GM23248 (cell line): ENCODE measurements at places on chromosomes 12 and 14. TPM values are rescaled to one million over a fixed set of nuclear protein-coding genes. Genes with fewer than 3 reads are reported as not detected.
A peak's percentile ranks its signal among the peaks of the same experiment; 100 is the strongest.

Gene KLRK1
- not detected in 2 replicates for polyA plus RNA-seq

- no peak for DNase-seq
These were observed 26.1 kb upstream of the ACTR6 start for GRCh38 chr12:100174495-100174894.

Gene DIABLO
- polyA plus RNA-seq: 66.0 and 67.6 TPM in 2 replicates

DNA sequence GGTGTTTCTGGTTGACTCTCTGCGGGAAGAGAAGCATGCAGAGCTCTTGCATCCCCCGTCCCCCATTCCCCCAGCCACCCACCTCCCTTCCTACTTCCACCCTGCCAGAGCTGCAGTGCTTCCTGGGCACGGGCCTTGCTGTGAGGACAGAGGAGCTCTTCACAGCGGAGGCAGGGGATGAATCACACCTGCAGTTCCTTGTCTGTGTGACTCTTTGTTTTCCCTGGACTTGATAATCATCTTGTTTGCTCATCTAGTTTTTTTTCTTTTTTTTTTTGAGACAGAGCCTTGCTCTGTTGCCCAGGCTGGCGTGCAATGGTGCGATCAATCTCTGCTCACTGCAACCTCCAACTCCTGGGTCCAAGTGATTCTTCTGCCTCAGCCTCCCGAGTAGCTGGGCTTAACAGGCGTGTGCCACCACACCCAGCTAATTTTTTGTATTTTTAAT is 27.8 kb downstream of the ANKRD9 start:
- peak; percentile 77 for DNase-seq

Gene VRTN
- not detected in 2 replicates for polyA plus RNA-seq

- no peak for DNase-seq
These were observed 35.9 kb downstream of the SLC4A8 start for GRCh38 chr12:51460519-51460918.

Gene SIX6
- not detected in 2 replicates for polyA plus RNA-seq

Gene NPC2
- 95.2 and 103 TPM in 2 replicates for polyA plus RNA-seq

DNA sequence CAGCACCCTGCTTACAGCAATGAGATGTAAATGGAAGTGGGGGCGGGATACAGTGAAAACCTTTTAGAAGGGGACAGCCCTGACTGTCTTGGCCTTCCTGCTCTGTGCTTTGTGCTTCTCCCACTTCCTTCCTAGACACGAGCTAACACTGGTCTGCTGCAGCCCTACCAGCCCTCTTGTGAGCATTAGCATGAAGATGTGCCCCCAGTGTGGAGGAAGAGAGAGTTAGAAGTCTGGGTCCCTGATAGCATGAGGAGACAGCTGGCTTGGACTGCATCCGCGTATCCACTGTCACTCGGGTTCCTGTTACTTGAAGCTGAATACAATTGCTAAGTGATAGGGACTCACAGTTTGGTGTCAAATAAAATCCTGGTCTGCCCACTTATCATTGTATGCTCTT is 248.1 kb upstream of the SOX5 start:
- DNase-seq: no peak

DNA sequence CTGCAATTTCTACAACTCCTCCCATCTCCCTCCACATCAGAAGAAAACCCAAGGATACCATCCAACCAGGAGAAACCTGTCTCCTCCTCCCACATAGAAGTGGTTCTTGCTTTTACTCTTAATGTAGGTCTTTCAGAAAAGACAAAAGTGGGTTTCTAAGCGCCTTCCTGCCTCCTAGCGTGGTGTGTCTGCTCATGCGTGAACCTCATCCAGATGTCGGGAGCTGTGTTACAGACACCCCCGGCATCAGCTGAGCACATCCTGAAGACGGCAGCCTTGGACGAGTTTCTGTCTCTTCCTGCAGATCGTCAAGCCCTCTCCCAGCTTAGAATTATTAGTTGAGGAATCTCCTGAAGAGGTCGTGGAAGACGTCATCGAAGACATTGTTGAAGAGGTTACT is 9.5 kb downstream of the LRRC43 start:
- no peak for DNase-seq

DNA sequence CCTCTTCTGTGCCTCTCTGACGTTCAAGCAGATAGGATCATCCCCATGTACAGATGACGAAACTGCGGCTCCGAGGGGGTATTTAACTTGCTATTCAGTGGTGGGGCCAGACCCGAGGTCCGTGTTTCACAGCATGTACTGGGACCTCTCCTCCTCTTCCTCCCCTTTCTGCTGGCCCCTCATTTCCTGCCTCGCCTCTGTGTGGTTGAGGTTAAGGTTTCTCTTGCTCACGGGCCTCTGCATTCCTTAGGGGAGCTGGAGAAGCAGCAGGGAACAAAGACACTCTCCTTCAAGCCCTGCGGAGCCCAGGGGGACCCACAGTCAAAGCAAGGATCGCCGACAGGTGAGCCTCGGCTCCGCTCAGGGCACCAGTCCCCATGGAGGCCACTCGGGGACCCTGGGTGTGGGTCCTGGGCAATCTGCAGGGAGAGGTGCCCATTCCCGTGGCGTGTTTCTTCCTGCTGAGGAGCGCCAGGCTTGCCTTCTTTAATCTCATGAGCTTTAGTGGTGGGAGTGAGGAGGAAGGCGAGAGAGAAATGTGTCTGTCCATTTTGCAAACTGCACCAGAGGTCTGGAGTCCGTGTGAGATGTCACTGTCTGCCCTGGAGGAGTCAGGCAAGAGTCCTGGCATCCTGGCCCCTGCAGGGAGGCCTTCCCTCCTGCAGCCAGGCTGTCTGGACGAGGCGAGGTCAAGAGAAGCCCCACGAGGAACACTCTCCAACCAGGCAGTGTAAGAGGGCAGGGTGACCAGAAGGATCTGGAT is 45.0 kb downstream of the SLC6A12 start:
- DNase-seq: peak; percentile 14

GRCh38 chr12:107660235-107660634 is 25.4 kb upstream of the PWP1 start:
- no peak for DNase-seq

DNA sequence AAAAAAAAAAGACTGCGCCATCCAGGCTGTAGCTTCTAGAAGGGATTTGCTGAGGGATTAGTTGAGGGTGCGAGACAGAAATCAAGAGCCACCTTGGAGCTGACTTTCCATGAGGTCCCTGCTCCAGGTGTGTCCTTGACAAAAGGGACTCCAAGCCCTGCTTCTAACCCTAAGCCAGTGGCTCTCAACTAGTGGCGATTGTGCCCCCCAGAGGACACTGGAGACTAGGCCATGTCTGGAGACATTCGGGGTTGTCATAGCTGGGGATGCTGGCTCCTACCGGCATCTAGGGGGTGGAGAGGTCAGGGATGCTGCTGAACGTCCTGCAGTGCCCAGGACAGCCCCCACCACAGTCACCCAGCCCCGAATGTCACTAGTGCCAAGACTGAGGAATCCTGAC is 40.6 kb downstream of the SPRING1 start:
- peak; percentile 23 for DNase-seq

DNA sequence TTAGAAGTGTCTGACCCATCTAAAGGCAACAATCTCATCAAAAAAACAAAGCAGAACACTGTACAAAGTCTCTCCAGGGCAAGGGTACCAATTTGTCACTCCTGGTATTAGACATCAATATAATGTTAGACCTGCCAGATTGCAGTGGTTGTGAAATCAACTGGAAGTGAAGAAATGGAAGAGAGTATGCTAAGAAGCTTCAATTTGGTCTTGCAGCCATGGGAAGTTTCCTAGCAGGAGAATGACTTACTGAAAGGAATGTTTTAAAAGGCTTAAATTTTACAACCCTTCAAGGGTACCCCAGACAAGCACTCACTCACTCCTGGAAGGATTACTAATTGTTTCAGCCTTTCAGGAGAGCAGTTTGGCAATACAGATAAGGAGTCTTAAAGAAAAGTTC is 18.9 kb downstream of the LLPH start:
- peak; percentile 28 for DNase-seq

DNA sequence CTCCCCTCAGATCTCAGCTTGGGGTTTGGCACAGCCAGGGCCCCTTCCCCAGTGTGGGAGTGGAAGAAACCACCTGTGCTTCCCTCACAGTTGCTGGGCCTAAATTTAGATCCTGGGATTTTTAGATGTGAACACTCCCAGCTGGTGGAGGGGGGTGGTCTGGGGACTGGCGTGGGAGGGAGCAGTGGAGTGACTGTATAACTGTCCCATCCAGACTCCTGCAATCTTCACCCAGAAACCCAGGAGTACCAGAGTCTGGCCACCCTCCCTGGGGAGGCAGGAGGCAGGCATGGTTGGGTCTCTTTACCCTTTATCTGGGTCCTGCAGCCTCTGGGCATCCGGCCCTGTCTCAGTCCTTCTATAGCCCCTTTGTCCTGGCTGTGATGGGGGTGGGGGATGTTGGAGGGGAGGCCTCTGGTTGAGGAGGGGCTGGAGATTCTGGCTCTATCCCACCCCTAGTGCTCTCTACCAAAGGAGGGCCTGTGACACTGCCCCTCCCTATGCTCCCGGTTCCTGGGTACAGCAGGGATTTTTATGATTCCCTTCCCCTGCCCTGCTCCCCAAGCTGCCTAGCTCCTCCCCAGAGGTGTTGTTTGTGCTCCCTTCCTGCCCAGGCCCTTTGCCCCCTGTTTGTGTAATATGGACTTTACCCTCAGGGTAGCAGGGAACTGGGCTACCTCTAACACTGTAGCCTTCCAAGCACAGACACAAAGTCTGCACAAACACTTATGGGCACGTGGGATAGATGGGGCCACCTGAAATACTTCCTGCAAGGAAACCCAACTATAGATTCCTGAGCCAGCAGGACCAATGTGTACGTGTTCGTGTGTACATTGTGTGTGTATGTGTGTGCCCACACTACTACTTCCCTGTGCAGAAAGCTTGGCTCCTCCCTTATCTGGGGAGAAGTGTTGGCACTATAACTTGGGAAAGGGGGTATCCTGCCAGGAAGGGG is 1.7 kb downstream of the ERBB3 start:
- no peak for DNase-seq

DNA sequence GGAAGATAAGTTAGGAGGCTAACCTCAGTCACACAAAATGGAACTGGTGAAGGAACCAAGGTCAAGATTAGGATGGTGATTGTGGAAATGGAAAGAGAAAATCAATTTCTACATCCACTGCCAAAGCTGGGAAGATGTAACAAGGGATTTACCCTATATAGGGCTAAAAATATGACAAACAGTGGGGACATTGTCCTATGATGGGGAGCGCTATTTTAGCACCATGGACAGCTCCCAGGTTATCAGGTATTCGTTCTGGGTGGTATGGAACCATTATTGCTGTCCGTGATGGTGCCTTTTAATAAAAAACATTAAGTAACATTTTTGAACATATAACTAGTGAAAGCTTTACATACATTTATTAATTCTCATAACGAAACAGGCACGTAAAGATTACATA is 124.0 kb downstream of the NDUFA12 start:
- DNase-seq: no peak

DNA sequence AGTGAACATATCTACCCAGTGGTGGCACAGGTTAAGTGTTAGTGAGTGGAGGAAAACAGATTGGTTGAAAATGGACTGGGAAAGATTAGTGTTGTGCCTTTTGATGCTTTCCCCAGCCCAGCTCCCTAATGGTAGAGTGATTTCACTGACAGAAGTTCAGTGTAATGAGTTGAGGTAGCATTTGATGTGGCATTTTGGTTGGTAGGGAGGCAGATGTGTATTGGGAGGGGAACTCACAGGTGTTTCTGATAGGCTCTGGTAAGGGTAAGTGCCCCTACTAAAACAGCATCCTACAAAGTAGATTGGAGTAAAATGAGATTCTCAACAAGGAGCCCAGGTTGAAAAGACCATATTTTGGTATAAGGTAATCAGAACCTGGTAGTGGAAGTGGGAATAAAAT is 4.2 kb downstream of the TBK1 start:
- no peak for DNase-seq

DNA sequence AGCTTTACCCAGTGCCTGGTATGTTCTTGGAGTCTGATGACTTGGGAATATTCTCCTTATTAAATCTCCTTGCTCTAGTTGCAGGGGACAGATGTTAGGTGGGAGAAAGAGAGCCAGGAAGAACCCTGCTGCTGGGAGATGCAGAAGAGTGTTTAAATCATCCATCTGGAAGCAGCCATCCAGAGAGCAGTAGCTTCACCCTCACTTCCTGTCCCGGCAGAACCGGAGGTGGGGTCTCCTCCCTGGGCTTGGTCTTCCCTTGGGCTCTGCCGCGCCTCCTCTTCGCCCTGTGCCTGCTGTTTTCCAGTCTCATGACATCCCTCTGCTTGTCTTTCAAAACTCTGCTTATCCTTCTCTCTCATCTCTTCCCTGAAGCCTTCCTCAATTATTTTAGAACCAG is 15.5 kb downstream of the B4GALNT3 start:
- no peak for DNase-seq

DNA sequence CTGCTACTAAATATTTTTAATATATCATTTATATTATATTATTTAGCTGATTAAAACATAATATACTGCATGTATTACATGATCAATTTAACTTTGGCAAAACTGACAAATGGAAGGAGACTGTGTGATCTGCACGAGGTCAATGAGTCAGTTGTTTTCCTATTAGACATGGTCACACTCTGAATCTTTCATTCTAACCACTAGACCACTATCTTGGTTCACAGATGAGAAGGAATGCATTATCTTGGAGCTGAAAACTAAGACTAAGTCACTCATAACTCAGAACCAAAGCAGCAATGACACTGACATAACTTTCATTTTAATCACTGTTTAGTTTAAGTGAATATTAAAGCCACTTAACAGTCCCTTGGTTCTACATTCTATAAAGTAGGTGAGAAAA is 37.4 kb downstream of the GNPTAB start:
- DNase-seq: peak; percentile 78

DNA sequence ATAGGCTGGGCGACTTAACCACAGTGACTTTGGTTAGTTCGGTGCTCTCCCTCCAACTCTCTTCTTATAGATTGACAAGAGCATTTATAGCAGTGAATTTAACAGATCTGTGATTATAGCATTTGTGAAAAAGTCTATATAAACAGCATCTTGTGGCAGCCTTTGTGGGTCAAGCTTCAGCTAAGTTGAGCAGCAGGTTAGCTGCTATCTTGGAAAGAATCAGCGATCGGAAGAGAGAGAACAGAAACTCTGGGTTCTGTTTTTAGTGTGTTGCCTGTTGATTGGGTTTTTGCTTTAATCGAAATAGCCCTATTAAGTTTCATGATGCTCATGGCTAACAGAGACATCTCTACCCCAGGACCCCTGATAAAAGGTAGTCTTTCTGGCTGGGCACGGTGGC is 20.2 kb downstream of the EVL start:
- no peak for DNase-seq

DNA sequence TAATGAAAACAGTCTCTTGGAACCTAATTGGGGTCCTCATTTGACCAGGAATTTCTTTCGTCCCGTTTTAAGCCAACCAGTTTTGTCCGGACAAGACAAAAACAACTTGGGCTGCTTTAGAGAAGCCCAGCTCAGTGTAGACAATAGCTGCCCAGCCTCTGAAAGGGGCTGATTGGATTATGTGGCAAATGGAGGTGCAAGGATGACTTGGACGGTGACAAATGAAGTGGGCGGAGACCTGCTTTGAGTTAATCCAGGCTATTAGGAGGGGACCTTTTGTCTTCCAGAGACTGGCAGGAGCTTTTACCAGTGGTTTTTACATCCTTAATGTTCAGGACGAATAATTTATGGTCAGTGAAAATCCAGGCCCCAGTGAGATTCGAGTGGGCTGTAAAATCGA is 4.8 kb downstream of the MEG3 start:
- DNase-seq: no peak

Gene EFS
- polyA plus RNA-seq: 3.9 and 4.2 TPM in 2 replicates

Gene CCDC175
- polyA plus RNA-seq: not detected in 2 replicates

Gene HOXC6
- 19.9 and 20.5 TPM in 2 replicates for polyA plus RNA-seq
